NCI-H187 treated with DMSO at 0.1 percent for 48 hours (cell line): ENCODE measurements at places on chromosomes 2 and 18.

DNA sequence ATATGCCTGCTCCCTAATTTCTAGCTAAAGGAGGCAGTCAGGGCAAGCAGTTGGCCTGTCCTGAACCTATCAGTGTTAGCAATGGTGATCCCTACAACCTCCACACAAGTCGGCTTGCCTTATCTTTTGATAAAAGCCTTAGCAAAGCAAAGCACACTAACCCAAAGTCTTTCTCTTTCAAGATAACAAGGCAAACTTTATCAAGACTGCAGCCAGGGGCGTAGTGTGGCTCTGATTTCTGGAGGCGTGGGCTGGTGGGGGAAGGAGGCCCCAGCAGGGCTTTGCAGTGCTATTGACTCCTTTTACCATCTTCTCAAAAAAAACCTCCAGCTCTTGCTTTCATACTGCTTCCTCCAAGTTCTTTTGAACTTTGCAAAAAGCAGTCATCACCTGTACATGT lies 40.2 kb upstream of the LAMA1 start:
- DNase-seq, result no peak

DNA sequence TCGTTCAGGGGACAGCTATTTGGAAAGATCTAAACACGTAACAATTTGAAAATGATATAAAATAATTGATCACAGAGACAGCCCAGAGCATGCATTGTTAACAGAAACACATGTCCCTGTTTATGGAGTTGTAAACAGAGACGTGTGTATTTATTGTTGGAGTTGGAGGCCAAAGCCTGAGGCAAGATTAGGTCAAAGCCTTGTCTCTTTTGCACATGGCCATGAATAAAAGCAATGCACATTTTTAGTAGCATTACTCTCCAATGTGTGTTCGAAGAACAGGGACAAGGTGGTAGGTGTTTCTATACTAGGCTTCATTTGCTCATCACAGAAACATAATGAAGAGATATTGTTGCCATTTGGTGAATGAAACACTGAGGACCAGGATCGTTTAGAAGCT lies 841.5 kb upstream of the FANCL start:
- DNase-seq, result no peak

DNA sequence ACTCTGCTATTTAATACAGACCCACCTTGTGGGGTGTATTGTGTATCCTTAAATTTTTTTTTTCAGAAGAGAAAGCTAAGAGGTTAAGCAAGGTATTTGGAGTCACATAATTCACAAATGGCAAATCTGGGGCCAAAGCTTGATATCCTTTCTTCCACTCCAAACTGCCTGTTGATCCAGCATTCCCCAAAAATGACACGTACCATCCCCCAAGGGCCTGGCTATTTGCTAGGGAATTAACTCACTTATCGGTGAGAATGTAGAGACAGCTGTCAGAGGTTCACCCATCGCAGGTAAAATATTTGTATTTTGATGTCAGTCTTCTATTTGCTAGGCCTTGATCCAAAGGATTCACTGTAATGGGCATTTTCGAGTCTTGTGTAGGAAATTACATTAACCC lies 103.6 kb upstream of the FZD7 start:
- DNase-seq, result no peak

DNA sequence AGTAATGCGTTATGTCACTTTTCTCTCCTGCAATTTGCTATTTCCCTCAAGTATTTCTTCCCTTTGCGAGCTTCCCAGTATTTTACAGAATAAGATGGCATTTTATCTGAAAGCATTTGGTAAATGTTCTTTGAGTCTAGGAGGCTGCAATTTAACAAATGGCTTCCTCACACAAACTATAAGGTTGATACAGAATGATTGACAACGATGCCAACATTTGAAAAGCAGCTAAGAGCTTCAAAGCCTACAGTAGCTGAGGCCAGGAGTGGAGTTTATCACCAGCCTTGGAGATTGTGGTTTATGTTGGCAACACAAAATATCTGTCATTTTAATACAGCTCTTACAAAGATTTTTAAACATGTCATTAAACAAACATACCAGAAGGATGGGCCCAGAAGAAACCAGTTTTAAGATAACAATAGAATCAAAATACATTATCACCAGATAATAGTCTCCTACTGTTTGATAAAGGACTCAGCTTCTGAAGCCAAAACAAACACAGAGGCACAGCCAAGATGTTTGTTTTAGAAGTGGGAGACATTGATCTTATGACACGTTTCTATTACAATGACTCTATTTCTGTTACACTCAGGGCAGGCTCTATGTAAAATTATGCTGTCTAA lies 711.4 kb upstream of the ACVR2A start:
- no peak for DNase-seq

DNA sequence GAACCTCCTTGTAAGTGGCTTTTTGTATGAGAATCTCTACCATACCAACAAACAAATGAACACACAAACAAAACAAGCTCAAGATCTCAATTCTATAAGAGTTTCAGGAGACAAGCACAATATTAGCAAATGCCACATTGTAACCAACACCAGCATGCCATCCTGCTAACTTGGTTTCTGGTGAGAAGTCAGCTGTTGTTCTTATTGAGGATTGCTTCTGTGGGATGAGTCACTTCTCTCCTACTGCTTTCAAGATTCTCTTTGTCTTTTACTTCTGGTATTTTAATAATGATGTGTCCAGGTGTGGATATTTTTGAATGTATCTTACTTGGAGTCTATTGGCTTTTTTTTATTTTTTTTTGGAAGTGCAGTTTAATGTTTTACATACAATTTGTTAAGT lies 131.7 kb downstream of the BCL2L11 start:
- DNase-seq, result no peak

GRCh38 chr18:22839340-22839821 lies 93.7 kb upstream of the RBBP8 start:
- DNase-seq, result no peak

DNA sequence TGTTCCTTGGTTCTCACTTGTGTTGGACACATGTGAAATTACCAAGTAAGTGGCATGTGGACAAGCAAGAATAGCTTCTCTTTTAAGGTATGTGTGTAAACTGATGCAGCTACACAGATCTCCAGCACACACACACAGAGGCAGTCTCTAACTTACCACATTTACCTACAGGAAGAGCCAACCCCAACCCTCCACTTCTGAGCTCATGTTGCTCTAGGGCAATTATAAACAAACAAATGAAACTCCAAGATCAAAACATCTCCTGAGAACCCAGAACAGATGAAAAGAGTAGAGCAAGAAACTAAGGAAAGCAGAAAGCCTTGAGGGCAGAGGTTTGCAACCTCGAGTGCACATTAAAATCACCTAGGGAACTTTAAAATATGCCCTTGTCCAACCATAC lies 16.0 kb upstream of the TMEM37 start:
- no peak for DNase-seq

GRCh38 chr2:6893876-6894482 lies 16.4 kb downstream of the RSAD2 start:
- DNase-seq, result no peak

DNA sequence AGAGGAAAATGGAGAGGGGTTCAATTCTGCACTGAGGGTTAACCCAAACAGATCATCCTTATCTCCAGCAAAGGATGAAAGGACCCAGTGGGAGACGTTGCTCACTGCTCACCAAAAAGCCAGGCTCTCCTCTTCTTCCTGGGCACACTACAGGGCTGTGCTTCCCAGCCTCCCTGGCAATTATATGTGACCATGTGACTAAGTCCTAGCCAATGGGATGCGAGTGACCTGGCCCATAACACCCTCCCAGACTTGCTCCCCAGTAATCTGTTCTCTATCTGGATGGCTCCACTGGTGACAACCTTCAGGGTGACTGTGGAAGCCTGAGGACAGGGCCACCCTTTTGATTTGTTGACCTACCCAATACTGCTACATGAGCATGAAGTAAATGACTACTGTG lies 10.9 kb upstream of the PRKCE start:
- no peak for DNase-seq

DNA sequence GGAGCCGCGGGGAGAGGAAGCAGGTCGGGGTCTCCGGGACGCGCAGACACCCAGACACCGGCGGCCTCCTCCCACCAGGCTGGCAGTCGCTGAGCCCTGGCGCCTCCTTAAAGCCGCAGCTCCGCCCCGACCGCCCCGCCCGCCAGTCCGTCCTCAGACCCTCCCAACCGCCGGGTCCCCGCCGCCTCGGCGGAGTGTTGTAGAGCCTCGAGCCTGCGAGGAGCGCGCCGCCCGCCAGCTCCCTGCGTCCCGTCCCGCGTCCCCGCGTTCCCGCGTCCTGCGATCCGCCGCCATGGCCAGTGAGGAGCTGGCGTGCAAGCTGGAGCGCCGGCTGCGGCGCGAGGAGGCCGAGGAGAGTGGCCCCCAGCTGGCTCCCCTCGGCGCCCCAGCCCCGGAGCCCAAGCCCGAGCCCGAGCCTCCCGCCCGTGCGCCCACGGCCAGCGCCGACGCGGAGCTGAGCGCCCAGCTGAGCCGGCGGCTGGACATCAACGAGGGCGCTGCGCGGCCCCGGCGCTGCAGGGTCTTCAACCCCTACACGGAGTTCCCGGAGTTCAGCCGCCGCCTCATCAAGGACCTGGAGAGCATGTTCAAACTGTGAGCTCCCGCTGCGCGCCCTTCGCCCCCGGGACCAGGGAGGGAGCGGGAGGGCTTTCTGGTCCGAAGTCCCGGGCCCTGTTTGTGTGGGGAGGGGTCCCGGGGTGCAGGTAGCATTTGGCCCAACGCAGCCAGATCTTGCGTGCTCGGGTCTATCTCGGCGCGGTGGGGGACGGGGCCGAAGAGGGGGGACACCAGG lies at the start of gene EFHD1:
TSS of gene EFHD1 (plus strand) at position 192 of the 793 bp plus-strand sequence. CDS start at position 293, 101 bp downstream.
- DNase-seq, result no peak

GRCh38 chr2:16522031-16522831 lies 143.4 kb downstream of the CYRIA start:
- no peak for DNase-seq

- no peak for DNase-seq
These were observed 325.6 kb downstream of the HRH4 start for GRCh38 chr18:24786027-24786426.

DNA sequence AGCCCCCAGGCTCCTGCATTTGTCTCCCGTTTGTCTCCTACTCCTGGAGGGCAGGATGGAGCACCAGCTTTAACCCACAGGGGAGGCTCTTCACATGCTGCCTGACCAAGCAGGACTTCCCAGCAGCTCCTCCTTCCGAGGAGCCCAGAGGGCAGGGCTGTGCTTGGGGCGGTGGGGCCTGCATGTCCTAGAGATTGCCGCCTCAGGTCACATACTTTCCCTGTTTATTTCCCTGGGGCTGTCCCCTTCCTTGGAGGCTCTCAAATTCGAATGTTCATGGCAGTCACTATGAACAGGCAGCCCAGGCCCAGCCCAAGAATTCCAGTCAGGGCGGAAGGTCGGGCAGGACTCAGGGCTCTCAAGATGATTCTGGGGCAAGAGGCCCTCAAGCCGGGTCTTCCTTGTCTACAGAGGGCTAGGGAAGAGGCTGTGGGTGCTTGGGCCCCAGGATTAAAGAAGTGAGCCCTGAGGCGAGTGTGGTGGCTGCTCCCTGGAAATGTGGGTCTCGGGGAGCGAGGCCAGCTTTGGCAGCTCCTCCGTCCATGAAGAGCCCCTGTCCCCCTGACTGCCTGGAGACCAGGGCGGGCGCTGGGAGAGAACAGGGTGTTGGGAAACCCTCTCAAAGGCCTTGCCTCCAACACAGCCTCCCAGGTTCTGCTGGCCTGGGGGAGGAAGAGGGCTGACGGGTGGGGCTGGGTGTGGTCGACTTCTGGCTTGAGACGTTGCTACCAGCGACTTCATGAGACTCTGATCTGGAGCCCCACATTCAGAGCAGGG lies 48.9 kb upstream of the HPCAL1 start:
- DNase-seq, result no peak

- DNase-seq, result no peak
These were observed 2.5 kb downstream of the HTRA2 start for GRCh38 chr2:74532222-74532621.

- no peak for DNase-seq
These were observed 21.5 kb downstream of the RND3 start for GRCh38 chr2:150465703-150466569.

- DNase-seq, result no peak
These were observed 570 bp downstream of the SCRN3 start for GRCh38 chr2:174395969-174396630.
